H4 (cell line): ENCODE measurements at places on chromosomes 6 and 20. TPM values are rescaled to one million over a fixed set of nuclear protein-coding genes. Genes with fewer than 3 reads are reported as not detected.

Gene SUMO4
- total RNA-seq = 0.29 TPM in 1 of 2 replicates, not detected in the other

Gene COL19A1
- total RNA-seq = 1.5 TPM in 1 of 2 replicates, not detected in the other

Gene TRIM15
- total RNA-seq = 0.04 TPM in 1 of 2 replicates, not detected in the other

- no peak for DNase-seq
These were observed 29.3 kb upstream of the PDYN start for GRCh38 chr20:2023151-2023550.

- DNase-seq = no peak
These were observed 62.3 kb downstream of the TRMT6 start for GRCh38 chr20:5888041-5888440.

- DNase-seq = no peak
These were observed 33.2 kb upstream of the SNX9 start for GRCh38 chr6:157789861-157790260.

DNA sequence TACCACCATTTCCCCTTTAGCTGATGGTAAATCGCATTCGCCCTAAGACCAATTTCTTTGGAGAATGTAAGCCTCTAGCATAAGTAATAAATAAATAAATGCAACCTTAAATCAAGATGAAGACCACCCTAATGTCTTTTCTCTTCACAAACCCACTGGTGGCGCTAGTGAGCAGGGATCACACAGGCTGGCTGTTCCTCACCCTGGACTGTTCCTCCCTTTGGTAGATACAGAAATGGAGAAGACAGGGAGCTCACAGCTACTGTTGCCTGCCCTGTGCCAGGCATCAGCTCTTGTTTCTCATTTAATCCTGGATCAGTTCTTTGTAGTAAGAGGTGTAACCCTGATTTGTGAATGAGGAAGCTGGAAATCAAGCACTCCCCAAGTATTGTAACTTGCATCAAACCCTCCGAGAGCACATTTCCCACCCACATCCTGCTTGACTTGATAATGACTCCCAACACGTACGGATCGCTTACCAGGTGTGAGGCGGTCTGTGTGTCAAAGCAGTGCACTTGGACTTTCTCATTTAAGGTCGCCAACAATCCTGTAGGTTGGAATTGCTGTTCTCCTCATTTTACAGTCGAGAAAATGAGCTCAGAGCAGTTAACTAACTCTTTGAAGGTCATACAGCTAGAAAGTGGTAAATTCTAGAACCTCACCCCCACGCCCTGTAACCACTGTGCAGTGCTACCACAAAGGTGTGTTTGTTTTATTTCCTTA is 236.1 kb downstream of the TSHZ2 start:
- DNase-seq = no peak

DNA sequence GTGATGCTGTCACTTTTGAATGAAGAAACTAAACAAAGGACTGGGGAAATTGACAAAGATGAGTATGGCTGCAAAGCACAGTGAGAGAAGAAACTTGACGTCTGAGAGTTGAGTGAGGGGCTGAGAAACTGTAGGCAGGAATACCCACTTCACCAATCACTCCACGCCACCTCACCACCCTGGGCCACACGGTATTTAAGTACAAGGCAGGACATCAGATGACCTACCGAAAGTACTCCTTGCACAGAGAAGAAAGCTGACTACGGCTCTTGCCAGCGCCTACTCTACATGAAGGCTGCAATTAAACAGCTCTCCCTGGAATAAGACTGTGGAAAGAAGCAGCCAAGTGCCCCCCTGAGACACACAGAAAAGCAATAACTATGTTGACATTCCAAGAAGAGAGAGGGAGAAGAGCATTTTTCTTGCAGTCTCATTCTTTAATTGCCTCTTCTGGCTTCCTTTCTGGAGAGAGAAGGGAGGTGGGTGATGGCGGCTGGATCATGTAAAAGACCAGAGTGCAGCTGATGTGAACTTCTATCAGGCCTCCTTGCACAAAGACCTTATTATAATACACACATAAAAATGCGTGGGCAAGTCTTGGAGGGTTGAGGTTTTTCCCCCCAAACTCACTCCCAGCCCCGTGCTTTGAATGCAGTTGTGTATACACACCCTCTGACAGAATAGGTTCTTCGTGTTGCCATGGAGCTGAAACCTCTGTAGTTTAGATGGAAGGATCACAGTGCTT is 44.6 kb downstream of the HIVEP2 start:
- no peak for DNase-seq

GRCh38 chr6:97288188-97288587 is 5.2 kb upstream of the MMS22L start:
- no peak for DNase-seq

GRCh38 chr6:2232445-2232844 is 13.0 kb downstream of the GMDS start:
- no peak for DNase-seq

DNA sequence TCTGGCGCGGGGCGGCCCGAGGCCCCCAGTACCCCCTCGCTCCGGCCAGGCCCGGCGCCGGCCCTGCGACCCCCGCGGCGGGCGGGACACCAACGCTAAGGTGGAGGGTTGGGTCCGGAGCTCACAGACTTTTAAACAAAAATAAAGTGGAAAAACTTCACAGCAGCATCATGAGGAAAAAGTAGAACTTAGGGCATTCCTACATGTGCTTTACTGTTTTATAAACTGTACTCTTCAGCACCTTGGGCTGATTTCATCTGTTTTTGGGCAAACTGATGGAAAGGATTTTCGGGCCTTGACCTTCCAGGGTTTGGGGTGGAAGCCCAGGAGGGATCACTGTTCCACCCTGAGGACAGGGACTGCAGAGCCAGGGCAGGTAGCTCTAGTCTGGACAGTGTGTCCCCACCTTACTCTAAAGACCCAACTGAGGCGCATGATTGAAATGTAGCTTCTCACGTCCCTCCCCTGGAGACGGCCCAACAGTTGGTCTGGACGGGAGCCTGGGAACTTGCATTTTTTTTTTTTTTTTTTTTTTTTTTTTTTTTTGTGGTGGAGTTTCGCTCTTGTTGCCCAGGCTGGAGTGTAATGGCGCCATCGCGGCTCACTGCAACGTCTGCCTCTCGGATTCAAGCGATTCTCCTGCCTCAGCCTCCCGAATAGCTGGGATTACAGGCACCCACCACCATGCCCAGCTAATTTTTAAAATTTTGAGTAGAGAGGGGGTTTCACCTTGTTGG is 740 bp downstream of the NELFCD start:
- peak; percentile 2 for DNase-seq
